CD4-positive, alpha-beta T cell treated with Interleukin-15 for 1 hour (primary cell): ENCODE measurements at places on chromosomes 2 and 18.

DNA sequence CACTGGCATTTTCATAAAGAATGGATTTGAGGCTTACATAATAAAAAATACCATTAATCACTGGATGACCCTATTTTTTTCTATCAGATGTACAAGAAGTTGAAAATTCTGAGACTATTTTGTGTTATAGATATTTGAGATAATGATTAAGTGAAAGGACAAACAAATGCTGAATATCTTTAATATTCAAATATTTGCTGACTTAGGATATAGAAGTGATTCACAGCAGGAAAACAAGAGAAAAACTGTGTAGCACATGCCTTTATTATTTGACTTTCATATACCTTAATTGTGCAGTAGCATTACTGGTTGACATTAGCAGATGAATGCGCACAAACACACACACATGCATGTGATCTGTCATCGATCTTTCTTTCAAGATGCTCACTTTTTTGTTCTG lies 766.5 kb downstream of the SATB2 start:
- no peak for DNase-seq

DNA sequence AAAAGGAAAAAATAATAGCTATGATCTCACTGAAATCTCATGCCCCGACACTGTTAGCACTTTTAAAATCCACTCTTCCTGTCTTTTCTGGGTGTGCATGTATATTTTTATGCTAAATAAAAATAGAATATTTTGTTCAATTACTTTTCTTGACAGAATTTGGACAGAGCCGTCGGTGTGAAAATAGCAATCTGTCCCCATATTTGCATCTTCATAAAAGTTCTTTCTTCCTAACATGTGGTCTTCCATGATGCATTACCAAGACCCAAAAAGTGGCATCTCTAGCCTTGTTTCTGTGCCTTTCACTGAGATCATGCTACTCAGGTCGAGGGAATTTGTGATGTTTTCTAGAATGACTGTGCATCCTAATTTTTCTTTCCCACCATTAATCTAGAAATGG lies 298.8 kb upstream of the CCDC68 start:
- DNase-seq: no peak

DNA sequence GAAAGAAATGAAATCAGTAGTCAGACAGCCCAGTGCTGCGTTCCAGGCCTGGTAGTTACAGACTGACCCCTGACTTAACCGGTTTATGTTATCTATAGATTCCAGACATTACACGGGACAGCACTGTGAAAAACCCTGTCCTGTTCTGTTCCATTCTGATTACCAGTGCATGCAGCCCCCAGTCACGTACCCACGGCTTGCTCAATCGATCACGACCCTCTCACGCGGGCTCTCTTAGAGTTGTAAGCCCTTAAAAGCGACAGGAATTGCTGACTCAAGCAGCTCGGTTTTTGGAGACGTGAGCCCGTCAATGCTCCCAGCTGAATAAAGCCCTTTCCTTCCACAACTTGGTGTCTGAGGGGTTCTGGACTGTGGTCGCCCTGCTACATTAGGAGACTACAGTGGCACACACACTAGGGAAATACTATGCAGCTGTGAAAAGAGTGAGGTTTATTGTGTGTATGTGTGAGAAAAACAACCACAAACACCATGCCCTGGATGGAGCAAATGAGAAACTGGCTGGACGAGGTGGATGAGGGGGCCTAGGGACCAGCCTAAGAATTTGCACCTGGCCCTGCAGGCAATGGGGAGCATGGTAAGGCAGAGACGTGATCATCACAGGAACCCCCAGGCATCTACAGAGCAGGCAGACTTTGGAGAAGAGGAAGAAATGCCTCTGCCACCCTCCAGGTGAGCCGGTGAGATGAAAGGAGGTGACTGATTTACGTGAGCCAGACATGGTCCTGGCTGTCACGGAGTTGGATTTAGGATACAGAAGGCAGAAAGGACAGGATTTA lies 49.1 kb upstream of the SEMA4C start:
- no peak for DNase-seq

DNA sequence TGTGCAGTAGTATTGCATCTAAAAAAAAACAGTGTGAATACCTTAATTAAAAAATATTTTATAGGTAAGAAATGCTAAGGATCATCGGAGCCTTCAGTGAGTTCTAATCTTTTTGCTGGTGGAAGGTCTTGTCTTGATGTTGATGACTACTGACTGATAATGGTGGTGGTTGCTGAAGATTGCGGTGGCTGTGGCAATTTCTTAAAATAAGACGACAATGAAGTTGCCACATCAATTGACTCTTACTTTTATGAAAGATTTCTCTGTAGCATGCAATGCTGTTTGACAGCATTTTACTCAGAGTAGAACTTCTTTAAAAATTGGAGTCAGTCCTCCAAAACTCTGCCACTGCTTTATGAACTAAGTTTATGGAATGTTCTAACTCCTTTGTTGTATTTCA lies 36.2 kb downstream of the GLS start:
- no peak for DNase-seq

DNA sequence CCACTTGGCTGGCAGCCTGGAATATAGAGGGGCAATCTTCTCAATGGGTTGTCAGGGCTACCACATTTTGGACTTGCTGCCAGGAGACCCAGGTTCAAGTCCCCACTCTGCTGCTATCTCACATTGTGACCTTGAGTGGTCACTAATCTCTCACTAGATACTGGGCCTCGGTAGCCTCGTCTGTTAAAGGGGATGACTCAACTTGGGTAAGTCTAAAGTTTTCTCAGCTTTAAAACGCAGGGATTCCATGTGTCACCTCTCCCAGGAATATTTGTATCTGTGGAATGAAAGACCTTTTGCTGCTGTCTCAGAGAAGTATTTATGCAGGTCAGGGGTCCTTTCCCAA lies 86.3 kb downstream of the SEMA4F start:
- no peak for DNase-seq

GRCh38 chr2:29733213-29733612 lies 188.2 kb downstream of the ALK start:
- no peak for DNase-seq

DNA sequence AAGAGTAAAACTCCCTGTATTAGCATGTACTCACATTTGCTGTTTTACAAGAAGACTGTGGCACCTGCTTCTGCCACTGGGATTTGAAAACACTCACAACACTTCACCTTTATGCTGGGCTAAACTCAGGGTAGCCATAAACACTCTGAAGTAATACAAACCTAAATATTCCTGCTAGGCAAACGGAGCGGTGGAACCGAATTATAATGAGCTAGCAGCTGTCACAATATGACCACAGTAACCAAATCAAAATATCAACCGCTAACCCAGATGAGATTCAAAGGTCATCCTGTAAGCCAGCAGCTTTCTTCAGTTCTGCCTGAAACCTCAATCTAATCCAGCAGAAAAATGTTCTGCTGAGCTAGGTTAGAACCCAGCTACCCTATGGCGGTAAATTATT lies 132.1 kb downstream of the TCF4 start:
- no peak for DNase-seq

DNA sequence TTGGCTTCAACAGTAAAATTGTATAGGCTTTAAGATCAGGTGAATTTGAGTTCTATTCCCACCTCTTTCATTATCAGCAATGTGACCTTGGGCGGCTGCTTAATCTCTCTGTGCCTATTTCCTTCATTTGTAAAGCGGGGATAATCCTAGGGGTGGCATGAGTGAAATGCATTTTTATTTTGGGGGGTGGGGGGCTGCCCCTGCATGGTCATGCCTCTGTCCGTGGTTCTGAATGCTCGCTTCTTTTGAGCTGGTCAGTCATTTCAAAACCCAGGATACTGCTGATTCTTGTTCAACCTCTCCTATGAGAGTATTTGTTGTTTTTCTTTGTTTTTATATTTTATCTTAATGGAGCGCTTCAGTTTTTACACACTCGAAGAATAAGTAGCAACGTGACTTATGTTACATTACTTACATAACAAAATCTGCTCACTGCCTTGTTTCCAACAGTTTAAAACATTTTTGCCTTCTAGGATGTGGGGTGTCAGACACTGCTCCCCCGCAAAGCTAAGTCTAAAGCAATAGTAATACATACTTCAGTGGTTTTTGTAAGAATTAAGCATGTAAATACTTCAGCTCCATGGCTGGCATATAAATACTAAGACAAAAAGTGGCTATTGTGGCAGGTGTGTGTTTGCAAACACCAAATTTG lies 152.6 kb upstream of the PELI1 start:
- no peak for DNase-seq

DNA sequence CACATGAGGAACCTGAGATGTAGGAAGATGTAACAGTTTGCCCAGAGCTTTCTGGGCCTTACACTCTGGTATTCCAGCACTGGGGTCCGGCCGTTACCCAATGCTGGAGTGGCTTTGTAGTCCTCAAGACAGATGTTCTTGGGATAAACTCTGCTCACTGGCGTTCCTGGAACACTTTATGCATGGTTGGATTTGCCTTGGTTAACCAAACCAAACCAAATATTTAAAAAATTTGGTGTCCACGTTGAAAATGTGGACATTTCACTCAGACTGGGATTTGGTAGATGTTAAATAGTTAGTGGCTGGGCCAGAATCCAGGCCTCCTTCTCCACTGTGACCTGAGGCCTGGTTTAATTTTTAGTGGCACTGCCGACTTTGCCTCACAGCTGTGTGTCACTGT lies 81.5 kb downstream of the ACOXL start:
- no peak for DNase-seq

DNA sequence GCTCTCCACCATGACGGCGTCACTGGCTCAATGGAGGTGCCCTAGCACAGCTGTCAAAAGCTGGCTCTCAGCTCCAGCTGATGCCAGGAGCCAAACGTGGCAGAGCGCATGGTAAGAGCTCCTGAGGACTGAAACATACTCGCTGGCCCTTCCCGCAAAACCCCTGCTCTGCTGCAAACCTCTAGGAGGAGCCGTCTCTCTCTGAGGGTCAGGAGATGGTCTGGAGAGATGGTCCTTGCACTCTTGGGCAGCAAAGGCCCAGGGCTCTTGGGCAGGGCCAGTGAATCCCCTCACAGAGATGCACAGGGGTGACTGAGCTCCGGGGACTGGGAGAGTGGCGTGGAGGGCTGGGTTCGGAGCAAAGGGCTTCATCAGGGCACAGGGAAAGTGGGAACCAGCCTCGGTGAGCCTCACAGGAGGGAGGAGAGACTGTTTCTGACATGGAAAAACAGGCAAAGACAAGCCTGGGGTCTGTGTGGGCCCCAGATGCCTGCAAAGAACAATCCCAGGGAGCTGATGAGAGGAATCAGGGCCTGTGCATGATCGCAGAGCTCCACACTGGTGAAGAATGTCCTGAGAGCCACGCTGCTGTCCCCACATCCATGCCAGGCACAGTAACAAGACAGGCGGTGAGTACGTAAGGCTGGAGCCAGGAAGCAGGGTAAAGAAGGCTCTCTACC lies 17.2 kb downstream of the SNORC start:
- DNase-seq: no peak

GRCh38 chr2:29398384-29399237 lies 283.4 kb downstream of the CLIP4 start:
- DNase-seq: no peak

DNA sequence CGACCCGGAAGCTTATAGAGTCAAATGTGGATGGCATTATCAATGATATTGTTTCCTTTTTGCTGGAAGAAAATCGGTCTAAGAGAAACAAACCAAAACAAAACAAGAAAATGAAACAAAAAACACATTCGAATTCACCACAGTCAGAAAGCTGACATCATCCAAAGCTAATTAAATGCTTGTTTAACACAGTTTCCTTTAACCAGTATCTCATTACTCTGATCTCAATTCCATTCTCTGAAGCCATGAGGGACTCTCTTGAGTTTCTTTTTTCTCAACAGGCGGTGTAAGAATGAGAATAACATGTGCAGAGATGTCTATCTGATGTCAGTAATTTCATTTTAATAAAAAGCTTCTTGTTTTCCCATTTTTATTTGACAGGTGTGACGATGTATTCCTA lies 1448.3 kb upstream of the DDX18 start:
- no peak for DNase-seq

- no peak for DNase-seq
These were observed 57.8 kb upstream of the CTAGE1 start for GRCh38 chr18:22475426-22476100.

DNA sequence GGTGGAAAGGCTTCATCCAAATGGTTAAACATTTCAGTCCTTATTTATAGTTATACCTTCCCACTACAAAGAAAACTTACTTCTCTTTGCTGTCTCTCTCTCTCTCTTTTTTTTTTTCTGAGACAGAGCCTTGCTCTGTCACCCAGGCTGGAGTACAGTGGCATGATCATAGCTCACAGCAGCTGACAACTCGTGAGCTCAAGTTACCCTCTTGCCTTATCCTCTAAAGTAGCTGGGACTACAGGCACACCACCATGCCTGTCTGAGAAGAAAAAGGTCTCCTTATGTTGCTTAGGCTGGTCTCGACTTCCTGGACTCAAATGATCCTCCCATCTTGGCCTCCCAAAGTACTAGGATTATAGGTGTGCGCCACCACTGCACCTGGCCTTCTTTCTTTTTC lies 32.3 kb upstream of the OLA1 start:
- DNase-seq: no peak

DNA sequence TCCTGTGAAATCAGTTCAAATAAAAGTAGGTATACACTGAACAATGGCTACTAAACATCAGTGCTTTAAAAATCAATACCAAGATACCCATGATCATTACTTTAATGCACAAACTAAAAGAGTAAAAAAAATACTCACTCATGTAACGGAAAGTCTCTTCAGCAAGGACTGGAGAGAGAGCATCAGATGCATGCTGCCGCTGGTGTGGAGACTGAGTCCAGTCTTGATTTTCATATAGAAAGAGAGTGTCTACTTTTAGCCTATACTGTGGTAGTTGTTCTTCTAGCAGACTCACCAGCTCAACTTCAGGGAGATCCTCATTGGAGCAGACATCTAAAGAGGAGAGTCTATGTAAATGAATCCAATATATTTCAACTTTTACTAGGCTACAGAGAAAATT lies 44.0 kb downstream of the TRAK2 start:
- no peak for DNase-seq

DNA sequence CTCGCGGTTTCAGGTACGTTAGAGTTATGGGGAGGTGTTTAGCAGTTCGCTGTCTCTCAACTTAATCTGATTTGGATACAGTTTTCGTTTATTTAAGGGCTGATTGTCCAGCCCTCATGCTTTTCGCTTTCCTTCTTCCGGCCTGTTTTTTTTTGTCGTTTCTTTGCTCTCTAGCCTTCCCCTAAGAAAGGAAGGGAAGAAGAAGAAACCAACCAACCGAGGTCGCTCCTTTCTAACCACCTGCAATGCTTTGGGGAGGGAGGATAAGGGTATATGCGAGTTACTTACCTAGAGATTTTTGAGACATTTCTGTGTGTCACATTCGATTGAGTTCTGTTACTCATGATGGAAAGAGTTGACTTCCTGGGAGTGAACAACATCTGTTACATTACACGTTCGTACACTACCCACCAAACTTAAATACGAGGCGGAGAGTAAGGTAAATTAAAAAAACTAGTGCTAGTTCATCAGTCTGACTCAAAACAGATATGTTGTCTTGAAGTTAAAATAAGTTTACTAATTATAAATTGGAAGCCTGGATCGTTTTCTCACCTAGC lies 918 bp downstream of the EIF5B start:
- no peak for DNase-seq

GRCh38 chr2:238294393-238295143 lies 6.2 kb upstream of the PER2 start:
- no peak for DNase-seq
